ENCODE measurements at places on chromosomes 1 and 21.

DNA sequence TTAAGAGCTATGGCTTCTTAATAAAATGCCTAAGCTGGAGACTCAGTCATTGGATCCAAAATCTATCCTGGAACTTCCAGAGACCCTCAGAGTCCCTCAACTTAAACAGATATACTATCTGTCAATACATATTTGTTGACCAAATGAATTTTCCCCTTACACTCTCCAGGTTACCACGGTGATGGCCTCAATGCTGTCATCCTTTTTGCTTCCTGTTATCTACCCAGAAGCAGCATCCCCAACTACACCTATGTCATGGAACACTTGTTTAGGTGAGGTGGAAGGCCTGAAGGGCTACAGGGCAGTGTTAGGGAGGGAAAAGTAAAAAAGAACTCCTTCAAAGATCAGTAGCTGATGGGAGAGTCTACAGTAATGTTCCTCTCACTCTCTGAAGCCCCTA is 4.4 kb upstream of the C1orf56 start:
- no peak for DNase-seq

DNA sequence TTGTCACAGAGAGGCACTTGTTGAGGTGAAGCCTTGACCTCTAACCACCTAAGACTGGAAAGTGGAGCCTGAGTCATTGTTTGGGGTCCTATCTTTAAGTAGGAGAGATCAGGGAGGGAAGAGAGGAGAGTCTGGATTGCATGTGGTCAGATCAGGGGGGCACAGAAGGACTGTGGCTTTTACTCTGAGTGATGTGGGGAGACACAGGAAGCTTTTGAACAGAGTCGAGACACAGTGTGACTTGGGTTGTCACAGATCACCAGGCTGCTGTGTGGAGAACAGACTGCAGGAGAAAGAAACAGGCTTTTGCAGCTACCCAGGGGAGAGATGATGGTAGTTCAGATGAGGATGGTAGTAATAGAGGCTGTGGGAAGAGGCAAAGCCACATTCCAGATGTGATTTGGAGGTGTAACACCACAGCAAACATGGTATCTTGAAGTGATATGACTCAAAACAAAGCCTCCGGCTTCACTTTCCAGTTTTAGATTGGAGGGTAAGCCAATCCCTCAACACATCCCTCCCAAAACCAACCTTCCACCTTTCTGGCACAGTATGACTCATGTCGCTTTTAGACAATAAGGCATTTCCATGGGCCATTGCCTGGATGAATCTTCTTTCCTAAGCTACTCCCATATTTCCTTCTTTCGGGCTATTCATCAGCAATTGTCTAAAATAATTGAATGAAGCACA is 125.8 kb upstream of the SLC44A3 start:
- no peak for DNase-seq

DNA sequence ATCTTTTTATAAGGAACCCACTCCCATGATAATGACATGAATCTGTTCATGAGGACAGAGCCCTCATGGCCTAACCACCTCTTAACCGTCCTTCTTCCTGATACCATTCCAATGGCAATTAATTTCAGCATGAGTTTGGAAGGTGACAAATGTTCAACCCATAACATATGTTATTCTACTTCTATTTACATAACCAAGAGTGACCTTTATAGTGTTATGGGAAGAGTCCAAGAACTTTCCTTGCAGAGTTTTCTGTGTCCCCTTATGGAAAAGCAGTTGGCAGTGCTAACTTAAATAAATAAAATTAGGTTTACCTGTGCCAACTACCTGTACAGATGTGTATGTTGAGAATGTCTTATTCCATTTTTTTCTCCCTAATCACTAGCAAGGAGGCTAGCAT is 11.1 kb downstream of the MAP10 start:
- DNase-seq: no peak

DNA sequence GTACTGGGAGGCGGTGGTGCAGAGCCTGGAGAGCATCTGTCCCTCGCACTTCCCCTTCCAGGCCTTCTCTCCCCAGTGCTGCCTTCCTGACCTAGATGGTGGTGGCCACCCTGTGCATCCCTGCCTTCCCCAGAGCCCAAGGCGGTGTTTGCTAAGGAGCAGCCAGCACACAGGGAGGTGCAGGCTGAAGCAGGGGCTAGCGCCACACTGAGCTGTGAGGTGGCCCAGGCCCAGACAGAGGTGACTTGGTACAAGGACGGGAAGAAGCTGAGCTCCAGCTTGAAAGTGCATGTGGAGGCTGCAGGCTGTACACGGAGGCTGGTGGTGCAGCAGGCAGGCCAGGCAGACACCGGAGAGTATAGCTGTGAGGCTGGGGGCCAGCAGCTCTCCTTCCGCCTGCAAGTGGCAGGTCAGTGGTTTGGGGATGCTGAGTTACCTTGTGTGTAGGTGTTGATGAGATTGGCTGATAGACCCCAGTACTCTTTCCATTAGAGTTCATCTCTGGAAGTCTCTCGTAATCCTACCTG is 51.6 kb downstream of the OBSCN start:
- no peak for DNase-seq

GRCh38 chr1:205920861-205921569 is 22.2 kb downstream of the SLC26A9 start:
- no peak for DNase-seq
